ENCODE measurements at places on chromosomes 16 and 17. TPM values are rescaled to one million over a fixed set of nuclear protein-coding genes. Genes with fewer than 3 reads are reported as not detected.
A peak's percentile ranks its signal among the peaks of the same experiment; 100 is the strongest.

DNA sequence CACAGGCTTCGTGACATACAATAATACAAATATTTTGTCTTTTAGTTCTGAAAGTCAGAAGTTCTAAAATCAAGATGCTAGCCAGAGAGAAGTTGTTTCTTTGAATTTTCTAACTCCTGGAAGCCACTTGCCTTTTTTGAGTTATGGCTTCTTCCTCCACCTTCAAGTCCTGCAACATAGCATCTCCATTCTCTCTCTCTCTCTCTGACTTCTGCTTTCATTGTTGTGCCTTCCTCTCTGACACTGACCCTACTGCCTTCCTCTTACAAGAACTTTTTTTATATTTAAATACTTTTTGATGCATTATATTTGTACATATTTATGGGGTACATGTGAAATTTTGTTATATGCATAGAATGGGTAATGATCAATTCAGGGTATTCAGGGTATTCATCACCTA is 205.9 kb downstream of the MAP2K6 start:
- peaks cover 4% of the 10 kb centered on the region for H3K27me3 ChIP-seq
- no peak overlapping the region for H3K4me3 ChIP-seq
- no peaks in the 10 kb centered on the region for H3K4me1 ChIP-seq
- H3K36me3 ChIP-seq: no peaks in the 10 kb centered on the region

The SLC6A2 gene
- not detected for total RNA-seq

DNA sequence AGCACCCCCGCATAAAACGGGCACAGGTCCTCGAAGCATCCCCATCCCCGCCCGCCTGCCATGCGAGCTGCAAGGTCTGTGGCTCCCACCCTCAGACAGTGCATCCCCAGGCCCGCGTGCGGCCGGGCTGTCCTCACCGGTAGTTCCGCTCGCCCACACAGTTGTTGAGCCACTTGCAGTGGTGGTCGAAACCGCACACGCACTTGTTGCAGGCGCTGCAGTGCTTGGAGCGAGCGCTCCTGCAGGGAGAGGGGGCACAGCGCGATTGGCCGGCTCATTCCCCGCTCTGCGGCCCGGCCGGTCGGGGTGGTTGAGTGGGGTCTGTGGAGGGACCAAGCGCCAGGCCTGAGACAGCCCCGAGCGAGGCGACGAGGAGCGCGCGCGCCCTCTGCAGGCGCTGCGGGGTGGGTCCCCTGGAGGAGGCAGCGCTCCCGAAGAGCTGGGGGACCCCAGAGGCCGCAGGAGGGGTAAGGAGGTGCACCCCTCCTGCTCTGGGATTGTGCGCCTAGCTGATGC is 6.0 kb upstream of the TPPP3 start:
- H3K27me3 ChIP-seq: peaks cover 10% of the 10 kb centered on the region
- H3K36me3 ChIP-seq: no peaks in the 10 kb centered on the region
- peaks cover 1% of the 10 kb centered on the region for H3K4me1 ChIP-seq
- H3K27ac ChIP-seq: no peak overlapping the region

DNA sequence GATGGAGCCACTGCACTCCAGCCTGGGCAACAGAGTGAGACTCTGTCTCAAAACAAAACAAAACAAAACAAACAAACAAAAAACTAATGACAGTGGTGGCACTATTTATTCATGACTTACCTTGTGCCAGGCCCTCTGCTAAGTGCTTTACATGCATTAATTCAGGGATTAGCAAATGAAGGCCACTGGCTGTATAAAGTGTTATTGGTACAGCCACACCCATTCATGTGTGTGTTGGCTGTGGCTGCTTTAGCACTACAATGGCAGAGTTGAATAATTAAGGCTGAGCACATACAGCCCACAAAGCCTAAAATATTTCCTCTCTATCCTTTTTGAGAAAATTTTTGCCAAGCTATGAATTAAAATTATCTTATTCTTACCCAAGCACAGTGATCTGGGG is 531.8 kb upstream of the CDH5 start:
- no peak for DNase-seq
- no peak overlapping the region for H3K4me3 ChIP-seq
- H3K4me1 ChIP-seq: no peaks in the 10 kb centered on the region
- no peak overlapping the region for H3K27ac ChIP-seq
- H3K27me3 ChIP-seq: no peaks in the 10 kb centered on the region
- H3K36me3 ChIP-seq: no peaks in the 10 kb centered on the region

The KRT39 gene
- not detected for total RNA-seq

GRCh38 chr17:41906465-41907184 is 12.1 kb downstream of the ACLY start:
- DNase-seq: no peak
- H3K36me3 ChIP-seq: peaks cover 25% of the 10 kb centered on the region
- H3K4me3 ChIP-seq: no peak overlapping the region
- no peaks in the 10 kb centered on the region for H3K27me3 ChIP-seq
- H3K27ac ChIP-seq: no peak overlapping the region

GRCh38 chr16:48413272-48413671 is 28.1 kb upstream of the SIAH1 start:
- no peak for DNase-seq
- H3K36me3 ChIP-seq: no peaks in the 10 kb centered on the region
- H3K4me1 ChIP-seq: no peaks in the 10 kb centered on the region
- no peak overlapping the region for H3K4me3 ChIP-seq

DNA sequence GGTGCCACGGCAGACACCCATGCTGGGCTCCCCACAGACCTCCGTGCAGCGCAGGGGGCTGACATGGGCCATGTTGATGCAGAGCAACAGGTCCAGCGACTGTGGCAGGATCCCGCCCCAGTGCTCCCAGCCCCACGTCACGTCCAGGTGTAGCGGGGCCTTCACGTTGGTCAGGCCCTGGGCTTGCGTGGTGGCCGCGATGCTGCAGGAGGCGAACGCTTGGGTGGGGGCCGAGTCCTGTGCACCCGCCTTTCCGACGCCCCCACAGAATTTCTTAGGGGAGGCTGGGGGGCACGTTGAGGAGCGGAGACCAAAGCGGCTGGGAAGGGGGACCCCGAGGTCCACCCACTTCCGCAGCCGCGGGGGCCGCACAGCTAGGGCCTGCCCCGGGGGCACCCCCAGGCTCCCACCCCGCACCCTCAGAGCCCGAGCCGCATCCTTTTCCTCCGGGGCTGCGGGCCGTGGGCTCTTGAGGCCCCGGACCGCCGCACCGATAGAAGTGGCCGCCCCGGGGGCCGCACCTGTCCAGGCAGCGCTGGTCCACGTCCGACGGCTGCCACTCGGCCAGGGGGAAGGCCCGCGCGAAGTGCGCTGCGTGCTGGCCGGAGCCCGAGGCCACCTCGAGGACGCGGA is 416 bp downstream of the METTL26 start:
- H3K27ac ChIP-seq: no peak overlapping the region
- no peak for DNase-seq
- no peaks in the 10 kb centered on the region for H3K27me3 ChIP-seq
- H3K4me3 ChIP-seq: peak overlapping the region; percentile 50
- H3K36me3 ChIP-seq: no peaks in the 10 kb centered on the region

DNA sequence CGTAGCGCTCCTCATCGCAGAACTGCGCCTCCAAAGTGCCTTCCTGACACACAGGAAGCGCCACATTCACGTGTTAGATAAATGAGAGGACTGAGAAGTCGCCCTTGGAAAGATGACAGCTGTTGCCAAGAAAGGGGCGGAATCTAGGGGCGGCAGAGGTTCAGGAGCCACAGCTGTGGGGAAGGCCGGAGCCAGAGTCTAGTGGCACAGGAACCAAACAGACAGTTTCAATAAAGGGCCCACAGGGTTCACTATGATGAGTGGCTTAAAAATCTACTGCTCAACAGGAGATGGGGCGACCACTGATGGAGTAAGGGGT is 4.7 kb downstream of the FLCN start:
- H3K36me3 ChIP-seq: peaks cover 6% of the 10 kb centered on the region
- no peaks in the 10 kb centered on the region for H3K27me3 ChIP-seq
- H3K4me3 ChIP-seq: no peak overlapping the region
- peaks cover 28% of the 10 kb centered on the region for H3K4me1 ChIP-seq
- H3K27ac ChIP-seq: no peak overlapping the region
- DNase-seq: no peak

GRCh38 chr17:29393436-29393835 is 3.3 kb downstream of the TAOK1 start:
- peaks cover 48% of the 10 kb centered on the region for H3K4me1 ChIP-seq
- no peak for DNase-seq
- H3K27ac ChIP-seq: peak overlapping the region; percentile 49
- H3K27me3 ChIP-seq: no peaks in the 10 kb centered on the region
- peak overlapping the region; percentile 96 for H3K4me3 ChIP-seq
- H3K36me3 ChIP-seq: no peaks in the 10 kb centered on the region

The ABCC11 gene
- not detected for total RNA-seq

- no peaks in the 10 kb centered on the region for H3K4me1 ChIP-seq
- H3K4me3 ChIP-seq: no peak overlapping the region
- no peak for DNase-seq
- no peak overlapping the region for H3K27ac ChIP-seq
- peaks cover 16% of the 10 kb centered on the region for H3K36me3 ChIP-seq
Measured at GRCh38 chr17:56884483-56885311, 29.2 kb downstream of the TRIM25 start.

DNA sequence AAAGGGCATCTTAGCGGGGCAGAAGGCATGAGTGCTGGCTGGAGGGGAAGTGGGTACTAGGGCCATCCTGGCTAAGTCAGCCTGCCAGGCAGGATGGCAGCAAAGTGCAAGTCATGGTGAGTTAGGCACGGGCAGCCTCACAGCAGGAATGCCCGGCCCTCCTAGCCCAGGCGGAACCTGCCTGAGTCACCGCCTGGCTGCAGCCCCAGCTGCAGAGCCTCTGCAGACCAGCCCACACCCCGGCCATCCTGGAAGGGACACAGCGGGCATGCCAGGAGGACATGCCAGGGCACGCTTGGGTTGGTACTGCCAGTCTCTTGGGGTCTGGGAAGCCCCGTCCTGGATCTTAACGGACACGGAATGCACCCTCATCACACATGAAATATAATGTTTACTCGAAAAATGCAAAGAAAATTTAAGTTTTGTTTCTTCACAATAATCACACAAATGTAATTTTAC is 5.0 kb upstream of the ALDH3A1 start:
- DNase-seq: no peak
- no peak overlapping the region for H3K4me3 ChIP-seq
- peaks cover 4% of the 10 kb centered on the region for H3K4me1 ChIP-seq
- H3K36me3 ChIP-seq: no peaks in the 10 kb centered on the region
- H3K27ac ChIP-seq: no peak overlapping the region

DNA sequence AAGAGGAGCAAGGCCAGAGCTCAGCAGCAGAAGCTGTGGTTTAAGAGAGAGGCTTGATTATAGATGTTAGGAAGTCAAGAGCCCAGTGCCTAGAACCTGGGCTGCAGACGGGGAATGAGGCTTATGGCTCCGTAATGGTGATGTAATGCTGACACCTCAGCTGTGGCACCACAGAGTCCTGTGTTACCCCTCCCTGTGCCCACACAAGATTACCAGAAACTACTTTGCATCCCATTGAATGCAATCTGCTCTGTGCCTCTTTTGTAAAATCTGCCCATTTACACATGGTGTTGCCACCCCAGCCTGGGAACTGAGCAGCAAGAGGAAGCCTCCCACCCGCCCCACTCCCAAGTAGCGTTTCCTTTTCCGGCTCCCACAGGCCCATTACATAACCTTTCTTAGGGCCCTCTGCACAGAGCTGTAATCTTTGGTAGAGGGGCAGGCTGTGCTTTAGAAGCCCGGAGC is 57.0 kb downstream of the PITPNC1 start:
- peak overlapping the region; percentile 84 for H3K4me3 ChIP-seq
- H3K27me3 ChIP-seq: no peaks in the 10 kb centered on the region
- DNase-seq: peak; percentile 76
- H3K36me3 ChIP-seq: peaks cover 2% of the 10 kb centered on the region

The PYY gene
- total RNA-seq: not detected

The MNT gene
- total RNA-seq: 67.4 TPM

- no peak overlapping the region for H3K4me3 ChIP-seq
- DNase-seq: no peak
- no peak overlapping the region for H3K27ac ChIP-seq
- H3K27me3 ChIP-seq: peaks cover 6% of the 10 kb centered on the region
Measured at GRCh38 chr16:58047557-58048348, 22.2 kb downstream of the MMP15 start.

DNA sequence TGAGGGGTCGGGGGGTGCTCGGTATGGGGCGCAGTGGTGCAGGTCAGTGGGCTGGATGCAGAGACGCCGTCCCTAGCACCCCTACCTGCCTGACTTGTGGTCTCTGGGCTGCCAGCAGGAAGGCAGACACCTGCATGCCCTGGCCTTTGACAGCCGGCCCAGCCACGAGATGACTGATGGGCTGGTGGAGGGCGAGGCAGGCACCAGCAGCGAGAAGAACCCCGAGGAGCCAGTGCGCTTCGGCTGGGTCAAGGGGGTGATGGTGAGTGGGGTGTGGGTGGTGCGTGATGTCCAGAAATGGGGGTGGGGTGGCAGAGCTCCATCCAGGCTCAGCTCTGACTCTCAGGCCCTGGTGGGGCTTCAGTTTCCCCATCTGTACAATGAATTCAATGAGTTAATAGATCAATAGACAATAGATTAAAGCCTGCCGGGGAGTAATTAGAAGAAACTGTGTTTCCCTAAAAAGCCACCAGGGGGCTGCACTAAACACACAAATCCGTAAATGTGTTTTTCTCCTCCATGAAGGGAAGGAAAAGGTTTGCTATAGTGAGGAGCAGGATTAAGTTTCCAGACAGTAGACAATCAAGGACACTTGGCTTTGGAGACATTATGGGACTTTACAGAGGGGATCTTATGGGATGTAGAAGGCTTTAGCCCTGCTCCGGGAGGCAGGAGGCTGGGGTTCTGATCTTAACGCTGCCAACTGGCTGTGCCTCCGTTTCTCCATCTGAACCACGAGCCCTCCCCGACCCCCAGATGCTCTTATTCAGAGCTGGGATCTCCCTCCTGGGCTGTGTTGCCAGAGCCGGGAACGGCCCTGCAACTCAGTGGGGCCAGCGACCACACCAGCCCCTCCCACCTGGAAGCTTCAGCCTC is 2.2 kb downstream of the SLC12A3 start:
- no peak overlapping the region for H3K27ac ChIP-seq
- H3K36me3 ChIP-seq: no peaks in the 10 kb centered on the region
- H3K27me3 ChIP-seq: no peaks in the 10 kb centered on the region
- H3K4me3 ChIP-seq: no peak overlapping the region
- peak; percentile 64 for DNase-seq
- peaks cover 17% of the 10 kb centered on the region for H3K4me1 ChIP-seq

GRCh38 chr17:80946449-80946848 is 45.2 kb upstream of the CHMP6 start:
- H3K27ac ChIP-seq: no peak overlapping the region
- DNase-seq: no peak
- H3K4me1 ChIP-seq: peaks cover 7% of the 10 kb centered on the region
- H3K36me3 ChIP-seq: peaks cover 49% of the 10 kb centered on the region
- no peak overlapping the region for H3K4me3 ChIP-seq
- H3K27me3 ChIP-seq: no peaks in the 10 kb centered on the region

DNA sequence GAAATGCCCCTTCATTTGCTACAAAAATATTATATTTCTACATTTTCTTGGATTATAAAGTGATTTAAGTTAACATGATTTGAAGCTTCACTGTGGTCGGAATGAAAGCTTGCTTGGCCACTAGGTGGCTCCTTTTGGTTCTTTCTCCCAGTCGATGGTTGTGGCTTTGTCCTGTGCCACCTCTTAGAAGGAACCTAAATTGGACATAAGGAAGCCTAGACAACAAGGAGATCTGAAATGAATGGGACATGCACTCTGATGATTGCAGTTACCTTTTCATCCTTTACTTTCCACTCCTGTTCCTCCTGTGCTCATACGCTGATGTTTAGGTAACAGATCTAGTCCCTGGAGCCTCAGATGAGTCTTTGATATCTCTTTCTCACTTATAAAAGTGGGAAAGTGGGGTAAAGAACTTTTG is 39.2 kb downstream of the FTO start:
- H3K4me3 ChIP-seq: no peak overlapping the region
- peak; percentile 16 for DNase-seq
- H3K4me1 ChIP-seq: peaks cover 36% of the 10 kb centered on the region
- H3K36me3 ChIP-seq: peaks cover 5% of the 10 kb centered on the region

GRCh38 chr16:73058221-73058615 is 10.3 kb upstream of the ZFHX3 start:
- DNase-seq: no peak
- peak overlapping the region; percentile 28 for H3K4me3 ChIP-seq
- peaks cover 58% of the 10 kb centered on the region for H3K27me3 ChIP-seq
- no peak overlapping the region for H3K27ac ChIP-seq
- peaks cover 2% of the 10 kb centered on the region for H3K36me3 ChIP-seq

Measured in naive thymus-derived CD8-positive, alpha-beta T cell (primary cell).